ENCODE measurements at places on chromosomes 13 and 19. TPM values are rescaled to one million over a fixed set of nuclear protein-coding genes. Genes with fewer than 3 reads are reported as not detected.
A peak's percentile ranks its signal among the peaks of the same experiment; 100 is the strongest.

DNA sequence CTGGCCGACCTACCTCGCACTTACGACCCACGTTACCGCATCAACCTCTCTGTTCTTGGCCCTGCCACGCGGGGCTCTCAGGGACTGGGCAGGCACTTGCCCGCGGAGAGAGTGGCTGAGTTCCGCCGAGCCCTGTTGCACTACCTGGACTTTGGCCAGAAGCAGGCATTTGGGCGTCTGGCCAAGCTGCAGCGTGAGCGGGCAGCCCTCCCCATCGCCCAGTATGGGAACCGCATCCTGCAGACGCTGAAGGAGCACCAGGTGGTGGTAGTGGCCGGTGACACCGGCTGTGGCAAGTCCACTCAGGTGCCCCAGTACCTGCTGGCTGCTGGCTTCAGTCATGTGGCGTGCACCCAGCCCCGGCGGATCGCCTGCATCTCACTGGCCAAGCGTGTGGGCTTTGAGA lies 4.2 kb downstream of the DHX34 start:
- H3K27ac ChIP-seq, result no peak overlapping the region
- peaks cover 30% of the 10 kb centered on the region for H3K36me3 ChIP-seq
- no peaks in the 10 kb centered on the region for H3K27me3 ChIP-seq

DNA sequence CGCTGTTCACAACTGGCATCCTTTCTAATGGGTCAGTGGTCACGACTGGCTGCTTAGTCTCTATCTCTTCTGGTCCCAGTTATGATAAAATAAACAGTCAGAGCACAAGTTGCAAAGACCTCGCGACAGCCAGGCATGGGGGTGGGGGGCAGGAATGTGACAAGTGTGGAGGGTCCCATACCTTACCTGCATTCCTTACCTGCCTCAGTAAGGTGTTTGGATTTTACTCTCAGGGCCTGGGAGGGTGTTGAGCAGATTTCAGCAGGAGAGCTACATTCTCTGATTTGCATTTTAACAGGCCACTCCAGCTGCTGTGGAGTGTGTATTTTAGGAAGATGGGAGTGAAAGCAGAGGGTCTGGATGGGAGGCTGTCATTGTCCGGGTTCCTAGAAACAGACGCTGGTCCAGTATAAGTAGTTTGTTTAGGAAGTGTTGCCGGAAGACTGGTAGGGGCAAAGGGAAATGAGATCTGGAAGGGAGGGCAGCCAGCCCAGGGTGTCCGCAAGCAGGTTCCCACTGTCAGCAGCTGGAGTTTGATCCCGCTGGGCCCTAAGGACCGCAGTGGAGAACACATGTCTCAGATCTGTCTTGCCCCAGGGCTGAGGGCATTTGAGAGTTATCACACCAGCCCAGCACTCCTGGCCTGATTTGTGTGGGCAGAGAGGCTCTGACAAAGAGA lies 920.0 kb downstream of the UQCRFS1 start:
- H3K4me3 ChIP-seq, result no peak overlapping the region
- DNase-seq, result no peak
- no peaks in the 10 kb centered on the region for H3K36me3 ChIP-seq
- no peaks in the 10 kb centered on the region for H3K27me3 ChIP-seq
- H3K27ac ChIP-seq, result peak overlapping the region; percentile 80
- H3K4me1 ChIP-seq, result peaks cover 48% of the 10 kb centered on the region

- DNase-seq, result no peak
- peaks cover 13% of the 10 kb centered on the region for H3K36me3 ChIP-seq
- H3K4me3 ChIP-seq, result no peak overlapping the region
- no peaks in the 10 kb centered on the region for H3K27me3 ChIP-seq
Measured at GRCh38 chr19:19043881-19044280, 10.5 kb downstream of the ARMC6 start.

ZBTB32 gene
- total RNA-seq, result not detected

GRCh38 chr13:110306960-110307766 lies at the start of the genes COL4A1 and COL4A2:
TSS of gene COL4A1 (minus strand) at chr13:110307157. CDS start at chr13:110307027, 130 bp downstream.
TSS of gene COL4A2 (plus strand) at chr13:110307284. CDS start at chr13:110307904, 620 bp downstream.
- DNase-seq, result peak; percentile 64
- H3K4me1 ChIP-seq, result peaks cover 39% of the 10 kb centered on the region
- peaks cover 34% of the 10 kb centered on the region for H3K27me3 ChIP-seq
- H3K36me3 ChIP-seq, result peaks cover 5% of the 10 kb centered on the region

SRRM5 gene
- 0.79 TPM for total RNA-seq

DNA sequence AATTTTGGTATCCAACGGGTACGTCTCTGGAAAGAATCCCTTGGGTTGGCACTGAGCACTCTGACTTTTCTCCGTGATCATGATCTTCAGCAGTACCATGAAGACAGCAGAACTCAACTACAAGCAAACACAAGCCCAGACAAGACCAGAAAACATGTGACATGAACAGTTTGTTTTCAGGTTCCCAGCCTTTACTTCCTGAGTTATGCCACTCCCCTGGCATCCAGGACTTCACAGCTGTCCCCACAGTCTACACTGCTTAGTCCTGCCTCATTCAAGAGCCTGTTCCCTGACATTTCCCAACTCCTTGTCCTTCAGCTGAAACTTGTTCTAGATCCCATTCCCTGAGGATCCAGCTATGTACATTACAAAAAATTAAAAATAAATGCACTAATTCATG lies 4.9 kb upstream of the N4BP2L1 start:
- H3K4me1 ChIP-seq, result peaks cover 8% of the 10 kb centered on the region
- H3K27ac ChIP-seq, result no peak overlapping the region
- peaks cover 15% of the 10 kb centered on the region for H3K36me3 ChIP-seq
- no peak for DNase-seq

DNA sequence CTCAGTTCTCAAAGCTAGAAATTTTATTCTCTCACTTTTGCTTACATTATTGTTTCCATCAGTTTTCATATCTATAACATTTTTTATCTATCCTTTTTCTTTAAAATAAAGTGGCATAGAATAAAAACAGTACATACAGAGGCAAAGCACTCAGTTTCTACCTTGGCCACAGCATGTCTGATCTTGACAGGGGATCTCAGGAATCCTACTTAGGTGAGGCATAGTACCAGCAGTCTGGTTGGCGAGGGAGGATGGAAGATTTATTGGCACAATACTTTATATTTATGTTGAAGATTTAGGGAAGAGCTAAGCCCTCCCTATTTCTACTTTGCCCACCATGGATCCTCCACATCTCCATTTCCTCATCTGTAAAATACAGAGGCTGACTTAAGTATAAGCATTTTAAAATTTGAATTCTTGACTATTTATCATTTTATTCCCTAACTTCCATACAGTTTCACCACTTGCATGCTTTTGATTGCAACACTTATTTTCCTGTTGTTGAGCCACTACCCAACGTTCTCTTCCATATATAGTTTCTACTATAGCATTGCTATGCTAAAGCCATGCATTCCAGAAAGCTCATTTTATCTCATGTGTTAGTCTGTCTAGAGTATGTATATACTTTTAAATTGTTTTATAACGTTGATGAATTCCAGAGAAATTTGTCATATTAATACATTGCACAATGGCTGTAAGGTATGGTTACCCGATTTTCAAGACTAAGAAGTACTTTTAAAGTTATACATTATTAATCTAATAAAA lies 506.7 kb downstream of the KCTD12 start:
- H3K27ac ChIP-seq, result no peak overlapping the region
- no peaks in the 10 kb centered on the region for H3K27me3 ChIP-seq
- no peak for DNase-seq

DNA sequence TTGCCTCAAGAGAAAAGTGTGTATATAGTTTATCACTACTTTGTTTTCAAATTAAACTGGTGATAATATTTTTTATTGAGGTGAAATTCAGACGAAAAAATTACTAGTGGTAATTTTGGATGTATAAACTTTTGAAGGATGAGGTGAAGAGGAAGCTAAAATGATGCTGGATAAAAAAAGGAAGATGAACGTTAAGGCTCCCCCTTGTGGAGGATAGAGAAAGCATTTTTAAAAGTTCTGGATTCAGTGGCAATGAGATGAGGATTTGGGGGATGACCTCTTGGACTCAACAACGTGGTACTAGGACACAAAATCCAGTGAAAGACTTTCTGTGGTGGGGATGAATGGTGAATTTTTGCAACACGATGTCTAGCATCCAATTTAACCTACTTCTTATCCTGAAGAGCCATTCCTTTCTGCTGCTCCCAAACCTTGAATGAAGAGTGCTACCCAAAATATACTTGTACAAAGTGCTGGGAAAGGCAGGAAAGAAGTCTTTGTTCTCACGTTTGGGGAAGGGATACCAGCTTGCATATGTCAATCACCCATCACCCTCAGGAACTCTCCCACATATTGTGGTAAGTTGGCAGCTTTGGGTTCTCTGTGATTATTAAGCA lies 7.3 kb upstream of the SIGLEC5 start:
- H3K4me3 ChIP-seq, result no peak overlapping the region
- peaks cover 15% of the 10 kb centered on the region for H3K27me3 ChIP-seq
- H3K4me1 ChIP-seq, result no peaks in the 10 kb centered on the region
- no peak overlapping the region for H3K27ac ChIP-seq

AMER2 gene
- total RNA-seq, result 0.07 TPM

- no peak overlapping the region for H3K27ac ChIP-seq
- H3K27me3 ChIP-seq, result peaks cover 19% of the 10 kb centered on the region
- H3K36me3 ChIP-seq, result peaks cover 2% of the 10 kb centered on the region
Measured at GRCh38 chr19:19539698-19540063, 1.6 kb downstream of the CILP2 start.

- no peak overlapping the region for H3K27ac ChIP-seq
- no peaks in the 10 kb centered on the region for H3K36me3 ChIP-seq
- H3K27me3 ChIP-seq, result peaks cover 6% of the 10 kb centered on the region
- H3K4me3 ChIP-seq, result no peak overlapping the region
- DNase-seq, result no peak
- no peaks in the 10 kb centered on the region for H3K4me1 ChIP-seq
Measured at GRCh38 chr13:32893176-32893575, 123.0 kb upstream of the KL start.

- H3K36me3 ChIP-seq, result no peaks in the 10 kb centered on the region
- no peak overlapping the region for H3K27ac ChIP-seq
- H3K4me1 ChIP-seq, result no peaks in the 10 kb centered on the region
Measured at GRCh38 chr13:30429721-30430694, 7.7 kb downstream of the UBE2L5 start.

- H3K27me3 ChIP-seq, result no peaks in the 10 kb centered on the region
- no peak for DNase-seq
- H3K27ac ChIP-seq, result no peak overlapping the region
- H3K4me1 ChIP-seq, result no peaks in the 10 kb centered on the region
Measured at GRCh38 chr19:51799034-51799773, 4.2 kb downstream of the FPR3 start.

DNA sequence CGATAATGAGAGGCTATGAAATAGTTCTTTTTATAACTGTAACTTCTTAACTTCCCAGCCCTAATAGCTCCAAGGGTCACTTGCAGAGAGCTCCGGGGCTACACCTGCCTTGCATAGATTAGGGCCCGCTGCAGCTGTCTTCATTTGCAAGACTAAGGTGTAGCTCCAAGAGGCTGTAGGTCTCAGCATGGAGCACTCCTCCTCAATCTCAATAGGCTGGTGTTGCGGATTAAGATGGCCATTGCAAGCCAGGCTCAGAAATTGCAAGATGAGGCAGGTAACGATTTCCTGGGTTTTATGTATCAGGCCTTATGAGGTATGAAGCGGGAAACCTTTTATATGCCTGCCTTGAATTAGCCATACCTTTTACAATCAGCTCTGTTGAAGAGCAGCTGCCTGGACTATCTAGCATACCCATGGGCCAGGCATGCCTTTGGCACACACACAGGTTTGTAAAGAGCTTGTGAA lies 185.7 kb downstream of the TM9SF2 start:
- DNase-seq, result no peak
- H3K27me3 ChIP-seq, result peaks cover 62% of the 10 kb centered on the region
- no peak overlapping the region for H3K27ac ChIP-seq
- H3K4me1 ChIP-seq, result peaks cover 3% of the 10 kb centered on the region
- H3K36me3 ChIP-seq, result no peaks in the 10 kb centered on the region
- no peak overlapping the region for H3K4me3 ChIP-seq

DNA sequence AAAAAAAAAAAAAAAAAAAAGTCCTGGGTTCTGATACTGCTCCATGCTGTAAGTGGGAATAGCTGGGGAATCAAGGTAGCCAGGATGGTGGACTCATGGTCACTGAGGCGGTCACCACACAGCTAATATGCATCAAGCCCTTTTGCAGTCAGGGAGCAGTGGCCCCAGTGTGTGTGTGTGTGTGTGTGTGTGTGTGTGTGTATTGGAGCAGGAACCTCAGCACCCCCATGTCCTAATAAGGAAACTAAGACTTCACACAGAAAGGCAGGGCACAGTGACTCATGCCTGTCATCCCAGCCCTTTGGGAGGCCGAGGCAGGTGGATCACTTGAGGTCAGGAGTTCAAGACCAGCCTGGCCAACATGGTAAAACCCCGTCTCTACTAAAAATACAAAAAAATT lies 12.0 kb downstream of the B3GNT3 start:
- DNase-seq, result no peak
- H3K36me3 ChIP-seq, result no peaks in the 10 kb centered on the region
- peaks cover 17% of the 10 kb centered on the region for H3K27me3 ChIP-seq
- H3K4me3 ChIP-seq, result no peak overlapping the region
- H3K4me1 ChIP-seq, result no peaks in the 10 kb centered on the region

DNA sequence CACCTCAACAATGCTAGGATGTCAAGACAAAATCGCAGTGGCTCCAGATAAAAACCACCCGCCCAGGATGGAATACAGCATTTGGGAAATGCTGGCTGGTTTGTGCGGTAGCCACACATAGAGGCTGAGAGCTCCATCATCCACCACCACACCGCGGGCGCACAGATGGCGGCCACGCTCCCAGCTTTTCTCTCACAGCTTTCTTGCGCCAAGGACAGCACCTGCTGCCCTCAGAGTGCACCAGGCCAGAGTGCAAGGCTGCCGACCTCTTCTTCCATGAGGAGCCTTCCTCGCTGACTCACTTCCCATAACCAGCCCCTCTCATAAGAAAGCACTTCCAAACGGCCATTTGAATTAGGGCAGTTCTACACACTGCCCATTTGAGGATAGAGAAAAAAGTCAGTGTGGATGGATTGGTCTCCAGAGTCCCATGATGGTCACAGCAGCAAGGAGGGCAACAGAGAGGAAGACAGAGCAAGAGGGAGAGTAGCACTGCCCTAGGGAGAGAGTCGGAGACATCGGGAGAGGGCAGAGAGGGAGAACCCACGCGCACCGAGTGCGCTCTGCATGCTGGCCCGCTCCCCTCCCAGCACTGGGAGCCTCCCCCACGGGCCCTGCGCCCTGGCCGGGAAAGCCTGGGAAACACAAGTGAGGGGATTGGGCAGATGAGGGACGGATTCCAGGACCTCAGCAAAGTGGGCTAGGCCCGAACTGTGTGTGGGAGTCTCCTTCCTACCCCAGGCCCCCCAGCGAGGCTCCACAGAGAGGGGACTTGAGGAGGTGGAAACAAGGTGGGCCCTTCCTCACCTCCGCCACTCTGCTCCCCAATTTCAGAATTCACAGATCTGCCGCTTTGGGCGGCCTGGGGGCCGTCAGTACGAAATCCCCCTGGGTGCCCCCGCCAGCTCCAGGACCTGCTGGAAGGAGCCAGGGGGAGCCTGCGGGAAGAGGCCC lies 156.9 kb downstream of the USP12 start:
- no peaks in the 10 kb centered on the region for H3K36me3 ChIP-seq
- peaks cover 7% of the 10 kb centered on the region for H3K27me3 ChIP-seq
- no peak for DNase-seq

ALOX5AP gene
- total RNA-seq, result not detected

All from progenitor cell of endocrine pancreas (in vitro differentiated cells).